ENCODE measurements at places on chromosomes 4 and X. TPM values are rescaled to one million over a fixed set of nuclear protein-coding genes. Genes with fewer than 3 reads are reported as not detected.

DNA sequence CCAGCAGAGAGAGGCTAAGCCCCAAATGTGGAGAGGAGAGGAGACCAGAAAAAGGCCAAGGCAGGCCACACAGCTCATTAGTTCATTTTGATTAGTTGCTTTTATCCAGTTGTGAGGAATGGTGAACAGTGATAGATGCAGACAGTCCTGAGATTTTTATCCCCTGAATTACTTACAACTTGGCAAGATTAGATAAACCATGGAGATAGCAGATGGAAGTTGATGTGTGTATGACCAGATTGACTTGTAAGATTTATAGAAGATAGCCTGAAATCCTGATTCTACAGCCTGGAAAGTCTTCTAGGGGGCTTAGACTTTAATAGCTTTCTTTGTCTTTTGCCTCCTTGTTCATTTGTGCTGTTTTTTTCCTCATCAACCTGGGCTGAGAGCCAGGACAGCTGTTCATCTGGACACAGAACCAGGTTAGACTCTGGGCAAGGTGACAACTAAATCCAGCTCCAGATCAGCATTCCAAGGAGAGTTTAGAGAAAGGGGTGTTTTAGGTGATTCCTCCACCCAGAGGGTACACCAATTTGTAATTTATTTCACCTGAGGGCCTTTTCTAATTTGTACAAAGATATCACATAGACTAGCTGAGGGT lies 215.5 kb downstream of the SPATA18 start:
- no peak for DNase-seq
- H3K27me3 ChIP-seq: peaks cover 2% of the 10 kb centered on the region
- H3K4me1 ChIP-seq: peaks cover 22% of the 10 kb centered on the region
- H3K4me3 ChIP-seq: no peak overlapping the region

DNA sequence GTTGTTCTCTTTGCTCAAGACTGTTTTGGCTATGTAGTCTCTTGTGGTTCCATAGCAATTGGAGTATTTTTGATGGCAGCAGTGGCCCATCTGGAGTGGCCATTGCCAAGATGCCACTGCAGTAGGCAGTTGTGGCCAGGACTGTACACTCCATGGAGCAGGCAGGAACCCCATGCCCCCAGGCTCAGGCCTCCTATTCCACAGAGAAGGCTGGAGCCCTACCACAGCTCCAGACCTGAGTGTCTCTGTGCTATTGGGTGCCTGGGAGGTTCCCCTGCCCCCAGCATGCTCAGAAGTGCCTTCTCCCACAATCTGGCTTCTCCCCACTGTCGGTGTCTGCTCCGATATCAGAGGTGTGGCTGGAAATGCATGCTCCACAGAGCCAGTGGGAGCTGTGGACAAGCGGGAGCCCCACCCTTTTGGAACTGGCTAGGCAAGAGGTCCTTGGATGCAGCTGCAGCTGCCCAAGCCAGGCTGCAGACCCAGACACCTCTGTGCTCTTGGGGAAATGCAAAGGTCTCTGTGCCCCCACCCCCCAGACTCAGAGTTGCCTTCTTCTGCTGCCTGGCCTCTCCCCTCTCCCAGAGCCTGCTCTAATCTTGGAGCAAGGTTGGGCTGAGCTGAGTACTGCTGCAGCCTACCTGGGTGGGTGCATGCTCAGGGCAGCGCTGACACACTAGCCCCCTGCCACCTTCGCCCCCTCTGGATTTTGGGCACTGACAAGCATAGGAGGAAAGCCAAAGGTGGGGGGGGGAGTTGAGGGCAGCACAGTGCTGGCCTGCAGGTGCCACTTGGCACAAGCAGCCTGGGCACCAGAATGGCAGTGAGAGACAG lies 46.6 kb upstream of the UBE2NL start:
- no peaks in the 10 kb centered on the region for H3K36me3 ChIP-seq
- H3K27me3 ChIP-seq: no peaks in the 10 kb centered on the region
- no peak overlapping the region for H3K4me3 ChIP-seq
- H3K4me1 ChIP-seq: no peaks in the 10 kb centered on the region
- no peak for DNase-seq

Gene GASK1B
- total RNA-seq: 29.1 TPM

- H3K27me3 ChIP-seq: no peaks in the 10 kb centered on the region
- H3K36me3 ChIP-seq: no peaks in the 10 kb centered on the region
- no peak overlapping the region for H3K27ac ChIP-seq
- H3K4me3 ChIP-seq: no peak overlapping the region
Observed at GRCh38 chr4:8331575-8331955, 62.0 kb downstream of the HTRA3 start.

GRCh38 chr4:137213372-137214173 lies 318.7 kb downstream of the PCDH18 start:
- no peaks in the 10 kb centered on the region for H3K27me3 ChIP-seq
- H3K4me3 ChIP-seq: no peak overlapping the region
- H3K27ac ChIP-seq: no peak overlapping the region
- no peak for DNase-seq
- H3K4me1 ChIP-seq: peaks cover 6% of the 10 kb centered on the region
- H3K36me3 ChIP-seq: no peaks in the 10 kb centered on the region

GRCh38 chrX:10130354-10130753 lies 26.4 kb upstream of the CLCN4 start:
- H3K4me3 ChIP-seq: no peak overlapping the region
- H3K27ac ChIP-seq: no peak overlapping the region
- no peaks in the 10 kb centered on the region for H3K4me1 ChIP-seq
- H3K27me3 ChIP-seq: no peaks in the 10 kb centered on the region
- peaks cover 54% of the 10 kb centered on the region for H3K36me3 ChIP-seq

All from mesothelial cell of epicardium (in vitro differentiated cells).